ENCODE measurements at places on chromosomes 3 and 15. TPM values are rescaled to one million over a fixed set of nuclear protein-coding genes. Genes with fewer than 3 reads are reported as not detected.

The GOLGA8G gene
- total RNA-seq = not detected

DNA sequence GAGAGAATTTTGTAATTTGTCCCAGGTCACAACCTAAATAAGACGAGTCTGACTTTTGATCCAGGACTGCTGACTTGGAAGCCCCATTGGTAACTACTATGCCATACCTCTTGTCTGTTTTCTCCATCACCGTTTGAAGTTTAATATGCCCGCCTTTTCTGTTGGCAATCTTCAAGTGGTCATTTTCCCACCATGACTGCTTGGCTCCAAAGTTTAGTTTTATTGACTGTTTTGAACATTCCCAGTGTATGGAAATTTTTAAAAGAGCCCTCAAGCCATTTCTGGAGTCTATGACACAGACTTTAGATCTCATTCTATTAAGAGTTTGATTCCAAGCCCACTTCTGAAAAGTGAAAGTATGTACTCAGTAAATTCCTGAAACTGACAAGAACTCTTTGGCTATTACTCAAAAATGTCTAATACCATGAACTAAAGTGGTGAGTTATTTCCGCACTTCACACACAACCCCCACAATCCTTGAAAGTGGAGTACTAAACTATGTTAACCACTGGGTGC, 136.7 kb upstream of the ADAMTS9 start:
- no peak for ATAC-seq

The FRMD4B gene
- 35.1 TPM for total RNA-seq

DNA sequence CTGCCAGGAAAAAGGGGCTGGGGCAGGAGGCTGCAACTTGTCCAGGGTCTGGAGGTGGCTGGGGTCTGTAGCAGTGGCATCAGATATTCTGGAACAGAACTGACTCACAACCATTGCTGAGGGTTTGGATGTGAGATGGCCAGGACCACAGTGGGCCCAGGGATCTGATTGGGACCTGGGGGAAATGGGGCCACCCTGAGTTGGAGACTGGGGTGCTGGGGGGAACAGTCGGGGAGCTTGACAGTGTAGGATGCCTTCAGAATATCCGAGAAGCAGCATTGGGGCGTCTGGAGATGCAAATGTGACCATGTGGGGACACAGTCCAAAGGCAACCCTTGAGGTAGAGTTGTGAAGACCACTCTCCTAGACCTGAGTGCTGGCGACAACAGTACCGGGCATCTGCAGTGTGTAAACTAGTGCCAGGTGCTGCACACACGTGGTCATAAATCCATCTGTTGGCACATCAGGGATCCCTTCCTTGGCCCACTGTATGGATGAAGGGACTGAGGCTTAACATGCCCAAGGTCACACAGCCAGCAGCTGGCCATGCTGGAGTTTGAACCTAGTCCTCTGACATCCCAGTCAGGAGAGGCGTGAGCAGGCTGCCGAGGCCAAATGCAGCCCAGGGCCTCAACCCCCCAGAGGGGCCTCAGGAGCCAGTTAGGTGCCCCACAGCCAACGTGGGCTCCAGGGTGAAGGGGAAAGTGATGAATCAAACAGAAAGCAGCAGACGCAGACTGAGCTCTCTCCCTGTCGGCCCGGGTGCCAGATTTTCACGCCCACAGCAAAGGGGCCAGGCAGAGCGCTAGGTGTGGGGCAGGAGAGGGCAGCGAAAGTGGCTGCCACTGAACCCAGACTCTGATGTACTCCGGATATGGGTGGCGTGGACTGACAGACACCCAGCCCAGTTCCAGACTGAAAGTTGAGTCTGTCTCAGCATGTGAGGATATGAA, 18.8 kb downstream of the HEMK1 start:
- ATAC-seq = no peak

The IMPG2 gene
- 0.08 TPM for total RNA-seq

The CHRNA7 gene
- 0.76 TPM for total RNA-seq

- peak; percentile 86 for ATAC-seq
Measured at GRCh38 chr3:193872265-193872753, 263.6 kb upstream of the HES1 start.

GRCh38 chr3:78878011-78878410, 889.8 kb downstream of the ROBO1 start:
- no peak for ATAC-seq

The WDR93 gene
- not detected for total RNA-seq

GRCh38 chr3:14740983-14741382, 66.0 kb downstream of the C3orf20 start:
- ATAC-seq = no peak

Data from esophagus mucosa (tissue), 1 donor.